Activated CD4-positive, alpha-beta T cell treated with anti-CD3 and anti-CD28 coated beads, Interleukin-2, Interleukin-6, amounts not matched to agents 100 ng/mL and 50 ng/mL, durations not matched to agents 16 hours and 8 hours (primary cell): ENCODE measurements at places on chromosomes 6 and 20.

DNA sequence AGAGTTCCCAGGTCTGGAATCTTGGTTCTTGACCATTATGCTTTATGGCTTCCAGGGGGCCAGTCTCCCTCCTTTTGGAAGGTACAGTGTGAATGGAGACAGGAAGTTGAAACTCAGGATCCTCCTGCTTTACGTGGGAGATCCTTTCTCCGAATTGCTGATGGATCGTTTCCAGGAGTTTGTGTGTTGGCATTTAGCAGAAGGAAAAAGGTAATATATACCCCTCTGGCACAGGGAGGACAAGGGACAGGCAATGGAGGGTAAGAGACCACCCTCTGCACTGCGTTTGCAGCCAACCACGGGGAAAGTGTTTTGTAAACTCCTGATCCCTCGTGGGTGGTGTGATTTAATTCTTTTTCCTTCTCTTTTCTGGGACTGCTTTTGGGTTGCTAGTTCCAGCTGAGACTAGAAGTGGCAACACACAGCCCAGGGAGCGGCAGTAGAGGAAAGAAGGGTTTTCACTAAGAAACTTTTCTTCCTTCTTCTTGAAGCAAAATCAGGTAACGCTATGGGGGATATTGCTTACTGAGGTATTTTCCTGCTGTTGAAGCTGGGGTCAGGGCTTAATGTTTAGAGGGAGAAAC, 257.6 kb upstream of the SUPT3H start:
- no peak for DNase-seq

DNA sequence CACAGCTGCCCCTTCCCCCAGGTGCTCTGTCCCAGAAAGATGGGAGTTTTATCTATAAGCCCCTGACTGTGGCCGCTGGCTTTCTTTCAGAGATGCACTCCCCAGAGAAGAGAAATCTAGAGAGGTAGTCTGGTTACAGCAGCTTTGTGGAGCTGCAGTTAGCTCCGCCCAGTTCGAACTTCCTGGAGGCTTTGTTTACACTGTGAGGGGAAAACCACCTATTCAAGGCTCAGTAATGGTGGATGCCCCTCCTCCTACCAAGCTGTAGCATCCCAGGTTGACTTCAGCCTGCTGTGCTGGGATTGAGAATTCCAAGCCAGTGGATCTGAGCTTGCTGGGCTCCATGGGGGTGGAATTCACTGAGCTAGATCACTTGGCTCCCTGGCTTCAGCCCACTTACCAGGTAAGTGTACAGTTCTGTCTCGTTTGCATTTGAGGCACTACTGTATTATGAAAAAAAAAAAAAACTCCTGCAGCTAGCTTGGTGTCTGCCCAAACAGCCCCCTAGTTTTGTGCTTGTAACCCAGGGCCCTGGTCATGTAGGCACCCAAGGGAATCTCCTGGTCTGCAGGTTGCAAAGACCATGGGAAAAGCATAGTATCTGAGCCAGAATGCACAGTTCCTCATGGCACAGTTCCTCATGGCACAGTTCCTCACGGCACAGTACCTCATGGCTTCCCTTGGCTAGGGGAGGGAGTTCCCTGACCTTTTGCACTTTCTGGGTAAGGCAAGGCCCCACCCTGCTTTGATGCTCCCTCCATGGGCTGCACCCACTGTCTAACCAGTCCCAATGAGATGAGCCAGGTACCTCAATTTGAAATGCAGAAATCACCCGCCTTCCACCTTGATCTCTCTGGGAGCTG, 275.0 kb downstream of the CENPW start:
- DNase-seq, result no peak

GRCh38 chr6:1585669-1586049, 24.1 kb upstream of the FOXC1 start:
- DNase-seq, result no peak

DNA sequence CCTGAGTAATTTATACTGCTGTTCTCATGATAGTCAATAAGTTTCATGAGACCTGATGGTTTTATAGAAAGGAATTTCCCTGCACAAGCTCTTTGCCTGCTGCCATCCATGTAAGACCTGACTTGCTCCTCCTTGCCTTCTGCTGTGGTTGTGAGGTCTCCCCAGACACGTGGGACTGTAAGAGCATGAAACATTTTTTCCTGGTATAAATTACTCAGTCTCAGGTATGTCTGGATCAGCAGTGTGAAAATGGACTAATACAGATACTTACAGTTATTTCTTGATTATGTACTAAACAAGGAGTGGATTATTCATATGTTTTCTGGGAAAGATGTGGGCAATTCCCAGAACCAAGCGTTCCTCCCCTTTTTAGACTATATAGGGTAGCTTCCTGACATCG, 1.9 kb upstream of the TRIM38 start:
- peak; percentile 45 for DNase-seq

DNA sequence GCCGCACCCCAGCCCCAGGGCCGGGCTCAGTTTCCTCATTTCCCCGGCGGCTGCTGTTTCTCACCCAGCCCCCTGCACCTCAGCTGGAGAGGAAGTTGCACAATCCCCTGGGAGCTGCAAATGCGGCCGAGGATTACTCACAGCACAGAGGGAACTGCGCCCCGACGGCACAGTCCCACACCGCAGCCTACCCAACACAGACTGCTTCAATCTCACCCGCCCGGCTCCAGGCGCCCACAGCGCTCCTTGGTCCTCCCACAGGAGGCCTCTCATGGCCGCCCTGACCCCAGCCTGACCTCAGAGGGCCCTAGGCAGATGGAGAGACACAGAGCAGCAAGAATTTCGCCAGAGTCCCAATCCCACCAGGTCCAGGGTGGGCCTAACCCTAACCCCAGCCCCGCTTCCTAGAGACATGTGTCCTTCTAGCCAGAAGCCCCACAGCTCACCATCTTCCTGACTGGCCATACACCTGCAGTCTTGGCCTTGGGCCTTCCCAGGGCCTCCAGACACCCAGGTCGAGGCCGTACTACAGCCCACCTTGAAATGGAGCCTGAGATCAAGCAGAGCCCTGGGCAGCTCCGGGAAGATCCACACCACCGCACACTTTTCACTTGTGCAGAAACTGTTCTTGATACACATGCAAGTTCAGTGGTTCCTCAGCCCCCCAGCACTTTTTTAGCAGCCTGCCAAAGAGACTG, 11.7 kb downstream of the TFEB start:
- no peak for DNase-seq

GRCh38 chr6:7137335-7138045, 29.7 kb downstream of the RREB1 start:
- DNase-seq, result peak; percentile 88

GRCh38 chr20:57259121-57259937, 7.1 kb downstream of the BMP7 start:
- no peak for DNase-seq

GRCh38 chr6:24274441-24275083, 83.3 kb downstream of the DCDC2 start:
- DNase-seq, result no peak

DNA sequence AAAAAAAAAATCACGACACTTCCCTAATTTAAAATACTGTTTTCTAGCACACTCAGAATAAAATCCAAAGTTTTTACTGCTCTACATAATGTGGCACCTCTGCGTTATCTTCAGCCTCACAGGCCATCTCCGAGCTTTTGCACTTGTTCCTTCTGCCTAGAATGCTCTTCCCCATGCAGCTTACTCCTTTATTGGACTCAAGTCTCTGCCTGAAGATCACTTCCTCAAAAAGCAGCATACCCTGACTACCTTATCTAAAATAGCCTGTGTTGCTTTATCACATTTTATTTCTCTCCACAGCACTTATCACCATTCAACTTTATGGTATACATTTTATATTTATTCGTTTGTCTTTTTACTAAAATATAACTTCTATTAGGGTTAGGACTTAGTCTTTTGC, 2.3 kb downstream of the ZNF322 start:
- DNase-seq, result no peak

- DNase-seq, result peak; percentile 39
Observed at GRCh38 chr6:73394577-73395354, at the start of gene DDX43. DDX43 (plus strand) TSS chr6:73394828; CDS start chr6:73394906, 78 bp downstream.

DNA sequence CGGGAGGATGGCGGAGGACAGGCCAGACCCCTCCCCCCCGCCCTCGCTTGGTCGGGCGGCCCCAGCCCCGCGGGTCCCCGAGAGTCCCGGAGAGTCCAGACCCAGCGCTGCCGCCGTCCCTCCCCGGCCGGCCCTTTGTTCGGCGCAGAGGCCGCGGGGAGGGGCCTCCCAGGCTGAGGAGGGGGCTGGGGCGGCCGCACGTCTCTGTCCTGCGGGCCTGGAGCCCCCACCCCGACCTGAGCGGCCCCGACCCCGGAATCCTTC, 806 bp downstream of the KCNQ2 start:
- no peak for DNase-seq

- no peak for DNase-seq
Observed at GRCh38 chr20:25277941-25278521, 30.1 kb downstream of the PYGB start.

DNA sequence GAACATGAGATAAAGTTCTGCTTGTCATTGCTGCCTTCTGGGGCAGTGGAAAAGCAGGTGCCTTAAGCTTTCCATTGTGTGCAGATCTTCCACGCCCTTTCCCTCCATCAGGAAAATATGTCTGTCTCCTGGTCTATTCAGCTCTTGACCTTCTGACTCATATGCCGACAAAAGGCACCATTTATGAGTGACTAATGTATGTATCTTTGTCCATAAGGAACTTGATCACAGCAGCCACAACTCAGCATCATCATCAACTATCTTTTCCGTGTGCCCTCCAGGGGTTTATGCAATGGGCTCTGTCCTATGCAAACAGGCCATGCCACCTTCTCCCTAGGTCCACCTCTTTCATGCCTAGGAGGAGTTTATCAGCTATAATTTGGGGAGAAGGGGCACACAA, 102.7 kb upstream of the QKI start:
- DNase-seq, result no peak

DNA sequence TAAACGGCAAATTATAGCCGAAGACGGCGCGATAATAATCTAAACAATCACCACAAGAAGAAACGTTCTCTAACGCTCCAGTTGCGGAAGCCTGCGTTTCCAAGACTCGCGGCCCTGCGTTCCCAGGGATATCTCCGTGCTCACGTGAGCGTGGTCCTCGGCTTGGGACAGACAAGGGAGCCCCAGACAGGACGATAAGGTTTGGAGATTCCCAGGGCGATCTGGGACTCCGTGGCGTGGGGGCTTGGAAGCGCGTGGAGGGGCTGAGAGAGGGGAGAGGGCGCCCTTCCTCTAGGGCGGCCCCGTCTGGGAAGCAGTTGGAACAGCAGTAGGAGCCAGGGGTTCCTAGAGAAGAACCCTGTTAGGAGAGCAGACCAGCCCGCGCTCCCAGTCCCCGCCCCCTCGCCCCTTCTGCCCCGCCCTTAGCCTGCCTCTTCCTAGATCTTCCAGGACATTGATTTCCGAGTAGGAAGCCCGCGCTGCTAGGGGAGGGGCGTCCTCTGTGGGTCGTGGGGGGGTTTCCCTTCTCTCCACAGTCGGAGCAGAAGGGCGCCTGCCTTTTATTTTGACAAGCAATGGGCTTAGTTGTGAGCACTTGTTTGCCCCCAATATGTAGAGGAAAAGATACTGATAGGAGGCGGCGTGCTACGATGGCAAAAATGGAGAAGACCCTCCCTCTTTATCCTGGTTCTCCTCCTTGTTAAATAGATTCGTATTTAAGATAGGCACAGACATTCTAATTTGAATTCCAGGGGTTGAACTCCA, 10.6 kb downstream of the NRN1 start:
- DNase-seq, result peak; percentile 30

GRCh38 chr20:47336129-47336754, 20.3 kb downstream of the ZMYND8 start:
- no peak for DNase-seq

GRCh38 chr20:33709905-33710541, 10.1 kb downstream of the PXMP4 start:
- DNase-seq, result no peak

DNA sequence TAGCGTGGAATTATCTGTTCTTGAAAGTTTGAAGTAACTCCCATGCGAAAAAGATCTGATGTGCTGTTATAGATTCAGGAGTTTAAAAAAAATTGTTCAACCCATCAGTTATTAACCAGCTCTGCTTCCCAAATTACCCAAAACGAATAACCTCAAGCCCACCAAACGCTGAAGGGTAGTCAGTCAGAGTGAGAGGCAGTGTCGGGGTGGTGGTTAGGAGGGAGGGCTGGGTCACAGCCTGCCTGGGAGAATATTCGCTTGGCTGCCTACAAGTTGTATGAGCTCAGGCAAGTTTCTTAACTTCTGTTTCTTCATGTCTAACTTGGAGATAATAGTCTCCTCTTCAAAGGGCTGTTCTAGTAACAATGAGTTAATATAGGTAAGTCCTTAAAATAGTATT, 114.6 kb downstream of the JPH2 start:
- DNase-seq, result no peak

DNA sequence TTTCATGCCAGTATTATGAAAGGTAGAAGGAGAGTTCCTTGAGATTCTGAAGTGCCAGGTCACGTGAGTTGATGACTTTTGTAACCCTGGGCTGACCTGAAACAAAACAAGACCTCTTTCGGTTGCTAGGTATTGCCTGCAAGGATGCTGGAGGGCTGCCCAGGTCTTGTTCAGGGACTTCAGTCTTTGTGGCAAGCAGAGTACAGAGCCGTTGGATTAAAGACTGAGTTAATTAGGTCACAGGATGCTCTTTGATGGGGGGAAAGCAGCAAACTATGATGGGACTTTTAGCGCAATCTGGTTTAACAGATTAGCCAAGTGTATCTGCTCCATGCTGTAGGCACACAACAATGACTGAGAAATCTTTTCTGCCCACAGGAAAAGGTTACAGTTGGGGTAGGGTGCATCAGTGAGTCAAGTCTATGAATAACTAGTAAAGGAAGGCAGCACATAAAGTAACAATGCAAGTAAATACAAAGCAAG, 12.8 kb upstream of the ELOVL5 start:
- peak; percentile 77 for DNase-seq

- no peak for DNase-seq
Observed at GRCh38 chr20:31706607-31707257, 15.9 kb downstream of the BCL2L1 start.

- DNase-seq, result no peak
Observed at GRCh38 chr20:48706116-48706656, 121.6 kb downstream of the PREX1 start.

GRCh38 chr6:19551611-19552010, 285.6 kb upstream of the ID4 start:
- no peak for DNase-seq

GRCh38 chr20:57851025-57851682, 141.3 kb upstream of the PMEPA1 start:
- DNase-seq, result no peak

DNA sequence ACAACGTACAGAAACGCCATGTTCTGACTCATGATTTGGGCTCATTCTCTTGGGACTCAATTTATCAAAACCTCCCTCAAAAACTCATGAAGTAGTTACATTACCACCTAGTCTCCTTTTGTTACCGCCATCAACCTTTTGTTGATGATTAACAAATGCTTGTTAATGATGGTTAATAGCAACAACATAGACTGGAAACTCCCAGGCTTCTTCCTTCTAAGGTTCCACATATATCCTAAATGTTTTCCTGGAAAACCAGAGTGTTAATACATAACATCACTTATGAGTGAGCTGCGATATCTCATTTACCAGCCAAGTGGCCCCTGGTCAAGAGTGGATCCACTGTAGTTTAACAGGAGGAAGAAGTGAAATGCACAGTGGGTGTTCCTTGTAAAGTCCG, 176.3 kb downstream of the ERMARD start:
- no peak for DNase-seq

GRCh38 chr20:44488551-44488950, 12.9 kb downstream of the TTPAL start:
- DNase-seq, result no peak
